ENCODE measurements at places on chromosomes 11 and 22. TPM values are rescaled to one million over a fixed set of nuclear protein-coding genes. Genes with fewer than 3 reads are reported as not detected.

The SLC16A8 gene
- not detected for total RNA-seq

DNA sequence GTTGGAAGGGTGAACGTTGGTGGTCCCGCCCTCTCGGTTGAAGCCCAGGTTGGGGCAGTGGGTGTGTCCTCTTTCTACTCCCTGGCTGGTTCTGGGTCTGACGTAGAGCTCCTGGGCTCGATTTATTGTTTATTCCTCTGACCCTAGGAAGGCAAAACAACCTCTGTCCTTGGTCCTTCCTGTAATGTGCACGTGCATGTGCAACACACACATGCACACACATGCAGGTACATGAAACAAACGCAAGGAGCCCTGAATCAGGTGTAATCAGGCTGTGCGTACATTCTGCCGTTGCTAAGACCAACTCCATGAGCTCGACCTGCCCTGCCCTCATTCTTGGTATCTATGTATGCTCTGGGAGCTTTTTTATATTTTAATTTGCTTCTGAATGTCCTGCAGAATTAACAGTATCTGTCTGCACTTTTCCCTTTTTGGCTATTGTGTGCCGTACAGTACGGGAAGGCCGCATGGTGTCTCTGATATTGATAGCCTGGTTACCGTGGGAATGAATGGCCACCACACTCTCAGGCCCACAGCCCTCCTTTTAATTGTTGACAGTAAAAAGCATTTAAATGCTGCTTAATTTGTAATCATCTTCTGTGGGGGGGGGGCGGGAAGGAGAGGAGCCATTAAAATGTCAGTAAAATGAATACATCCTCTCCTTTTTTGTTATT lies 66.0 kb upstream of the NNMT start:
- no peak for DNase-seq

DNA sequence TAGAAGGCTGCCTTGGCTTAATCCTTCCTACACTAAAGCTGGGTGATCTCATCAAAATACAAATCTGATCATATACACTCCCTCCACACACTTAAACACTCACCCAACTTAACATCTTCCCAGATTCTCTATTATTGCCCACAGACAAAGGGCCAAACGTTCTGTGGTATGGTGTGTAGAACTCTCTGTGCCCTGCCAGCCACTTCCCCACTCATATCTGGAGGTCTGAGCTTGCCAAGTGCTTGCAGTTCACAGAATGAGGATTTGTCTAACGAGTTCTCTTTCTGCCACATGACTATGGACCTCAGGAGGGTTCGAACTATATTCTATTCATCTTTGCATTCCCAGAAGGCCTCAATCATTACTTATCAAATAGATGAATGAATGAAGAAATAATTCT lies 77.6 kb downstream of the MPPED2 start:
- no peak for DNase-seq

DNA sequence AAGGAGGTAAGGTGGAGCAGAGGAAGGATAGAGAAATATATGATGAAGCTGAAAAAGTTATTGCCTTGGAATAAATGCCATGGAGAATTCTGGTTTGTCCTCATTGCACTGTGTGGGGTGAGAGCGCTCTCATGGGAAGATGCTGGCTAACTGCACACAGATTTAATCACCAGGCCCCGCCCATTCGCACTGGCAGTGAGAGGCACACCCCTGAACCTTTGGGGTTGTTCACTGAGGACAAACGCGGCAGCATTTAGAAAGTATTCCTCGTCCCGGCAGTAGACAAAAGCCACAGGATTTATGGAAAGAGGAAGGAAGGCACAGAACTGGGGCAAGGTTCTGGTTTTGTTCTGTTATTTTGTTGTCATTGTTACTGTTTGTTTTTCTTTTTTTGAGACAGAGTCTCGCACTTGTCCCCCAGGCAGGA lies 70.2 kb downstream of the MED15 start:
- no peak for DNase-seq

GRCh38 chr11:68763926-68764657 lies 12.8 kb upstream of the TESMIN start:
- no peak for DNase-seq

DNA sequence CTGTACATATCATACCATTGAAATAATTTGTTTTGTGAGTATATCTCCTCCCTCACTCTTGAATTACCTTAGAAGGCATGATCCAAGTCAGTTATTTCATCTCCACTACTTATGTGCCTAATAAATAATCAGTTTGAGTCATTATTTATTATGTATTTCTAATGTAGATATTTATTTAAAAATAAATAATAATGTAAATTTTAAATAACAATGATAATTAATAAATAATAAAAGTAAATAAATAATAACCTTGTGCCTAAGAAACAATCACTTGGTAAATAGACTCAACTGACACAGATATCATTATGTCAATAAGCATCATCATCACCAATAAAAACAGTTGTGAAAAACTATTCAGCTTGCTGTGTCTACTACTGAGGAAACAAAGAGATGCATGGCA lies 213.8 kb downstream of the CNTN5 start:
- DNase-seq = no peak

DNA sequence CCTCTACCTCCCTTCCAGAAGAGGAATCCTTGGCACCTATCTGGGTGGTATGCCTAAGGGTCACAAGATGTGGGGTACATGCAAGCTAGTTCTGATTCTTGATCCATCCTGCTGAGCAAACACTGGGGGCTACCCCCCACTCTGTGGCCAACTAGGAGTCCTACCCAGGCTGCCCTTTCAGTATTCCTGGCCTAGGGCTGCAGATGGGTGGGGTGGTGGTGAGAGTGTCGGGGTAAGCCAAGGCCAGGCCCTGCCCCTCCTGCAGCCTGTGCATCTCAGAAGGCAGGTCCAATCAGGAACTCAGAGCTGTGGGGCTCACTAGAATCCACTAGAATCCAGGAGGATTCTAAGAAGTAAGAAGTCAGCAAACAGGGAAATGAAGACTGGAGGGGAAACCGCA lies 10.9 kb downstream of the SSH3 start:
- no peak for DNase-seq

- peak; percentile 29 for DNase-seq
Observed at GRCh38 chr11:128205796-128206195, 381.6 kb downstream of the ETS1 start.

DNA sequence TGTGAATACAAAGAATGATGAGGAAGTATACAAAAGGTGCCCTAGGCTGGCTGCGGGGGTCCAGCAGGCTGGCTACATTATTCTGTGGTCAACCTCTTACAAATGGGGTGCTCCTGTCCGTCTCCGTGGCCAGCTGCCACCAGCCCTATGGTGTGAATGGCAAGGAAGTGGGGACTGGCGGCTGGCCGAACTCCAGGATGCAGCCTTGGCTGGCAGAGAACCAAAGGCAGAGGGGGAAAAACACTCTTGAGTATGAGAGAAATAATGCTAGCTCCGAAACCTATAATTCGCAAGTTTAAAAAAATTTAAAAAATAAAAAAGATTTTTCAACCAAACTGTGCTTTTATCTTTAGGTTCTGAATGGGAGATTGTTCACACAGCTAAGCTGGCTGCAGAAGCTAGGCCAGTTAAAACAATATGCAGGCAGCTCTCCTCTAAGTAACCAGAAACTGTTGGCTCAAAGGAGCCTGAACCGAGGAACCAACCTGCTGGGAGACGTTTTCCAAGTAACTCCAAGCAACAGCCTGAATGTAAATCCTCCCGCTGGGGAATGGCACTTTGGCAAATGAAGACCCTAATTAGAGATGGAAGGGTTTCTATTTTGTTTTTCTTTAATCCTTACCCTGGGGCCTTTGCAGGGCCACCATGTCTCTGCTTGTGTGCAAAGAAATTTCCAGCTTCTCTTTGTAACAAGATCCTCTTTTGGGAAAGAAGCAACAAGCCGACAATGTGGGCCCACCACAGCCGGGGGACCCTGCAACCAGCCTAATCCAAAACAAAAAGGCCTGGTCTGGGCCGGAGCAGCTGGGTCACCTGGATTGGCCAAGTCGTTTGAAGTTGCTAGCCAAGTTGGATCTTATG lies 50.2 kb downstream of the C22orf31 start:
- DNase-seq = no peak

GRCh38 chr11:92580908-92581307 lies 356.3 kb downstream of the FAT3 start:
- DNase-seq = no peak

The OR52N4 gene
- total RNA-seq = not detected

- DNase-seq = peak; percentile 66
Observed at GRCh38 chr22:37560608-37561211, 430 bp downstream of the CDC42EP1 start.

- peak; percentile 97 for DNase-seq
Observed at GRCh38 chr22:18156878-18157713, 7.1 kb downstream of the USP18 start.

- no peak for DNase-seq
Observed at GRCh38 chr22:48805516-48805915, 1022.2 kb downstream of the BRD1 start.

DNA sequence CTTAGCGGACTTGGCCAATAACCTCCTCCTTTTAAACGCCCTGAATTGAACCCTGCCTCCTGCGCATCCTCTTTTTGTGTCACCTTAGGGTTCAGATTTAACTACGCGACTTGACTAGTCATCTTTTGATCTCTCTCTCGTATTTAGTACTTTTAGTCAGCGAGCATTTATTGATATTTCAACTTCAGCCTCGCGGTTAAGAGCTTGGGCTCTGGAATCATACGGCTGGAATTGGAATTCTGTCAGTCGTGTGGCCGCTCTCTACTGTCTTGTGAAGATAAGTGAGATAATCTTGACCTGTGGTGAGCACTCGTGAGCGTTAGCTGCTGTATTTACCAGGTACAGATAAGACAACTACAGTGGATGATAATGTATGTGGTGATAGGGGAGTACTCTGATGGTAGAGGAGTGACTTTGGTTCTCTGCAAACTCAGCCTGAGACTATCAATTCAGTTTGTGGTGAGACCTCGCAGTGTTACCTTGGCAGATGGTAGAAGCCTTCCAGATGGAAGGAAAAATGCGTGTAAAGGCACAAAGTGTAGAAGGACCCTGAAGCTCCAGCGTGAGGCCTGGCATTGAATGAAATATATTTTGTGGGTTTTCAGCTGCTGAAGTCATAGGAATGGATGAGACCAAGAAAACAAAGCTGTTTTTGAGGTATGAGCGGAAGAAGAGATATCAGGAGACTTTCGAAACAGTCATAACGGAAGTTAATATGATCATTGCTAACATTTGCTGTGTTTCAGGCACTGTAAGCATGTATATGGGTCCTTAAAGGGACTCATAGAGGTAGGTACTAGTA lies 682 bp downstream of the ATM start:
- no peak for DNase-seq

DNA sequence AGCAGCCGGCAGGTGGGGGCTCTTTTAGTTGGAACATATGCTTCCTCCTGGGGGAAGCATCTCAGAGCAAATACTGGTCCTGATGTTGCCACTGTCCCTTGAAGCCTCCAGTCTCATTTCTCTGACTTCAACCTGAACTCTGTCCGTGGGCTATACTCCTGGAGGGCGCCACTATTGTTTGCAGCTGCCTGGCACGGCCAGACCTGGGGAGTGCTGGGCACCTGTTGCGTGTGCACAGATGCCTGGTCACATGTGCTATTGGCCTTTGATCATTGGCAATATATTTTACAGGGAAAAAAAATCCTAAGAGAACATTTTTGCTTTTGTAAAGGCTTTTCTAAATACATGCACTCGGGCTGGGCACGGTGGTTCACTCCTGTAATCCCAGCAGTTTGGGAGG lies 18.2 kb downstream of the LHFPL7 start:
- no peak for DNase-seq
